ENCODE measurements at places on chromosomes 7 and 10.

DNA sequence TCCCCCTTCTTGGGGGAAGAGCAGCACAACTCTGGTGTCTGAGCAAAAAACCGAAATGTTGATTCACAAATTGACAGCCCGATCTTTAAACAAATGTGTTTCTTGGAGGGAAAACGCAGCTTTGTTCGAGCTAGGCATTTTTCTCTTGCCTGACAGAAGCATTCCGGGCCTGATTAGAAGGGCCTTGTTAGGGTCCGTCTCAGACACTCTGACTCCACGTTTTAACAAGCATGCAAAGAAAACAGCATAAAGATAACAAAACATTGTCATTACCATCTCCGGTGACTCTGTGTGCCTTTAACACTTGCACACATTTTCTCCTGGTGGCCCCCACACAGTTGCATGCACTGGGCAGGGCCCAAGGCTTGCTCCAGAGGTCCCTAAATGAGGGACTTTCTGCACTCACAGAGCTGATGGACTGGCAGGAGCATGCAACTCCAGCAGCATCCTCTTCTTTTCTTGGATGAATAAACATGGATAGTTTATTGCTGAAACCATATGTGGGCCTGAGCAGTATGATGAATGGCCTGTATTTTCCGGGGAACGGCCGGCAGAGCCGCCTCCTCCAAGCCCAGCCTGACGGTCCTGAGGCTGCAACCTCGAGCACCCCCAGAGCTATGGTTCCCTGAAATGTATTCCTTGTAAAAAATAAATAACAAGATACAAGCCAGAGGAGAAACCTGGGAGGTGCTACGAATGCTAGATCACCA lies 50.9 kb downstream of the EBF3 start:
- no peak for DNase-seq

DNA sequence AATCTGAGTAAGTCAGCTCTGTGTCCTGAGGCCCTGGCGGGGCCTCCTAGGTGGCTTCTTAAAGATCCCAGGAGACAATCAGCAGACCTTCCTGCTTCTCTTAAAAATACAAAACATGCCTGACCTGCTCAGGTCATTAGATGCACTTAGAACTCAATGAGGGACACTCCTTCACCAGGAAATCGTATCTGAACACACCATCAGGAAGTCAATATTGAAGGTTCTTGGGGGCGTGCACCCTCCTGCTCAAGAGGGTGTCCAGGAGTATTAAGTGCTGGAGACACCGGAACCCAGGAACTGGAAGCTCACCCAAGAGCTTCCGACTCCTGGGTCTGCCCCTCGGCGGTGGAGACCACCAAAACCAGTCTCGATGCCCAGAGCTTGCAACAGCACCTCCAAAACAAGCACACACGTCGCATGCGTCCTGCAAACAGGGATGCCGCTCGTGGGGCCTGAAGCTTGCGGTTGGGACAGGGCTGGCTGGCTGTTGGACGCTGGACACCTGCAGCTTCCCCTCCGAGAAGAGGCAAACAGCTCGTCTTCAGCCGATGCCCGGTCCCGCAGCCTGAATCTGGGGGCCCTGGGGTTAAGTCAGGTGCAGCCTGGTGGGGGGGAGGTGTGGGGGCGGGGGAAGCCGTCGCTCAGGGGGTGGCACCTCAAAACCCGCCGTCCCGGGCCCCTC lies 803 bp downstream of the RAPGEF5 start:
- DNase-seq = no peak

- DNase-seq = no peak
Measured at GRCh38 chr7:22997871-22998518, 15.9 kb downstream of the HYCC1 start.

DNA sequence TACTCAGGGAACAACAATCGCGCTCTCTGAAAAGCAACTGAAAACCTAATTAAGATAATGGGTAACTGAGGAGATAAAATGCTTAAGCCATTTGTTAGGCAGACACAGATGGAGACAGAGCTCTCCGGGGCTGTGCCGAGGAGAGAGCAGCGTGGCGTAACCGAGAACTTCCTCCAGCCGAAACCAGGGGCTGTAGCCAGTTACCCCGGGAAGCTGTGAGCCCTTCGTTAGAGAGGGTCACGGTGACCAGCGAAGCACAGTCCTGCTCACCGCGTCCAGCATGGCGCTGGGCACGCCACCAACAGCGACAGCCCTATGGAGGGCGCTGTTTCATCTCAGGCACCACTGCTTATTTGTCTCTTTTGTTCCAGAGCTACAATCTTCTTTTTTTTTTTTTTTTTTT lies 16.1 kb downstream of the PAPOLB start:
- DNase-seq = peak; percentile 87

DNA sequence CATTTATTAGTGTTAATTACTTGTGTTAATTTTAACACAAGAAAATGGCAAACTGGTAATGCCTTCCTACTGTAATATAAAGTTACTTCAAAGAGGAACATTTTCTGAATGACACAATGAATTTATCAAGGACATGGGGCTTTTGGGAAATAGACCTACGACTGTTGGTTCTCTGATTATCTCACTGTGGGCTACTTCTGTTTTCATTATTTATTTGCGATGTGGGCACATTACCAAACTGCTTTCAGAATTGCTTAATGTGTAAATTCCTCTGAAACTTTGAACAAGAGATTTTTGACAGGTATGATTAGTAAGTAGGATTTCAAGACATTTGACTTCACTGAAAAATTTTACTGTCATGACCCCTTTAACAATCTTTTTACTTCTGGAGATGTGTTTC lies 535.6 kb downstream of the CNTNAP2 start:
- DNase-seq = no peak

DNA sequence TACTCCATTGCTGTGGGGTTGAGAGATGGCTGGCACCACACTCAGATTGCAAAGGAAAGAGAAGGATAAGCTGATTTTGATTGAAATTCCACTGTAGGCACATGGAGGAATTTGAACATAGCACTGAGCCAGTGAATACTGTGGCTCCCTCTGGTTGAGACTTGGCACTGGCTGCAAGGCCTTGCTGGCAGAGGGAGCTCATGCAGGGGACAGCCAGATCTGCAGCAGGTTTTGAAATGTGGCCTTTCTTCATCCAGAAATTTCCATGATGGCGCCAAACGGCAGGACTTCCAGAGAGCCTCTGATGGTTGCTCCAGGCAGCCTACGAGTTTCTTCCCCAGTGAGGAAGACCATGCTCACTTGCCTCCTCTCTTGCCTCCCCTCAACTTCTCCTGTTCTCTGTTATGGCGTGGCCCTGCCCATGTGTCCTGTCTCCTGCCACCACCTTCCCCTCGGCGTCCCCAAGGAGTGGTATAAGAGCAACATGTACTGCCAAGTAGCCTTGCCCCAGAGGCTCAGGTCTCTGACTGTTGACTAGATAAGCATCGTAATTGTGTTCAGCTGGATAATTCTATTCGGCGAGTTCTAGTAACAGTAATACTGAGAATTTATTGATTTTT lies 265.6 kb downstream of the CCDC3 start:
- no peak for DNase-seq

GRCh38 chr10:89037096-89037495 lies 46.5 kb downstream of the FAS start:
- no peak for DNase-seq

GRCh38 chr7:140564643-140565042 lies 76.0 kb downstream of the DENND2A start:
- DNase-seq = no peak

- no peak for DNase-seq
Measured at GRCh38 chr7:128453836-128454804, 1.6 kb upstream of the HILPDA start.

- DNase-seq = no peak
Measured at GRCh38 chr10:124063750-124064603, 29.4 kb downstream of the CHST15 start.

DNA sequence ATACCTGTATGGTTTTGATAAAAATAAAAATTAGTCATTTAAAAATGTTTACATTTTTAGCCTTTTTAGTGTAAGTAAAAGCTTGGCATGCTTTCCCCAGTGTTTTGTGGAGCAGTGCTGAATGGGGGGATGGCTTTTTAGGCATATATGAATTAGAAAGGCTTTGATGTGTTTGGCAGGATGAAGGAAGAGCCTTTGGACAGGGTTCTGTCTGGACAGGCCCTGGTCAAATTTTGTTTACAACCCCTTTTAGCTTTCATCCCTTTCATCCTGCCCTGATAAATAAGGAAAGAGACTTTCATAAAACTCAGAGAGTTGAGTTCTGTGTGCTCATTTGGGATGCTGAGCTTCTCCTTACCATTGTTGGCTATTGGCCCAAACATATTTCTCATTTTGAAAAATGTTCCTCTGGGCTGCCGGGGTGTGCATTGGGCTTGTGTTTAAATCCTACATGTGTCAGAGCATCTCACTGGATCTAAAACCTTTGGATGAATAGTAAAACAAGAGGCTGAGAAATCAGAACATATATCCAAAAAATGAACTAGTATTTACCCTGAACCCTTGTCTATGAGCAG lies 68.1 kb upstream of the PHYHIPL start:
- no peak for DNase-seq

- DNase-seq = no peak
Measured at GRCh38 chr7:86720306-86720705, 76.6 kb downstream of the GRM3 start.

DNA sequence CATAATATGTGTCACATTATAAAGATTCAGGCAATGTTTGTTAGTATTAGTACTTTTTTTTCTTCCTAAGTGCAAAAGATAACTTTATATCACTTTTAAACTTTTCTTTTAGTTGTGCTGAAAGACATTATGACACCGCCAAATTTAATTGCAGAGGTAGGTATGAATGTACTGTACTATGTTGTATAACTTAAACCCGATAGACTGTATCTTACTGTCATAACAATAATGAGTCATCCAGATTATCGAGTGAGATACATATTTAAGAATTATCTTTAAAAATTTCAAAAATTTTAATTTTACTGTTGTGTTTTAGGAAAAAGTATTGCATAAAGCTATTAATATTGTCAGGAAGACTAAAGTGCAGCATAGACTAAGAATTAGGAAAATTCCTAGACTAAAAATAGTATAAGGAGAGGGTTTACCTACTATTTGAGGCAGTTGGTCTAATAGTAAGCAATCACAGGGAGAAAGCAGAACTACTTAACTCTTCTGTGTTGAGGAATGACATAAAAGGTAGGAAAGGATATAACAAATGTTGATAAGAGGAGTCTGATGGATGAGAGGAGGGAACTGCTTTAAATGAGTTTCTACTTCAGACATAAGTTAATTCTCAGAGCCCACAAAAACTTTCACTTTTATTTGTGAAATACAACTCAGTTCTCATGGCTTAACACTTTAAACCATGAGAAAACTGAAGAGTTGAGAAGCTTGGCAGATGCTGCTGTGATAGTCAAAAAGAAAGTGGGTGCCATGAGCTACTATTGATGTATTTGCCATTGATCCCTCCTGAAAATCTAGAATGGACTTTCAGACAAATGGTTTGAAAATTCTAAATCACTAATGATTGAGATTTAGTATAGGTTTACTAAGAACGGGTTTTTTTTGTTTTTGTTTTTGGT lies 67.8 kb downstream of the PTEN start:
- no peak for DNase-seq

GRCh38 chr10:52004342-52004949 lies 305.1 kb upstream of the CSTF2T start:
- DNase-seq = peak; percentile 42

DNA sequence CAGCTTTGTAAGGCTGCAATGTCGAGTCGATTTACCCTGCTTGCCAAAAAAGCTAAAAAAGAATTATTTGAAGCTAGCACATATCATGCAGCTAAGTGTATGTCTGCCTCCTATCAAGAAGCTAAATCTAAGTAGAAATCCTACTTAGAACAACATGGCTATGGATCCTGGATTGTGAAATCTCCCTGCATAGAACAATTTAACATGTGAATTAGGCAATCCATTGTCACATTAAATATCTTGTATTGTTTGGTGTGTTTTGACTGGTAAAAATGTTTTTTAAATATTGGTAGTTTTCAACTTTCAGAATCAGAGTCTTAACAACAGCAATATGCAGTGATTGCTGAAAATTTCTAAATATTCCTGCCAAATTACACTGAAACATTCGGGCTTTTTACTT lies 73.3 kb downstream of the SKIDA1 start:
- peak; percentile 0 for DNase-seq

DNA sequence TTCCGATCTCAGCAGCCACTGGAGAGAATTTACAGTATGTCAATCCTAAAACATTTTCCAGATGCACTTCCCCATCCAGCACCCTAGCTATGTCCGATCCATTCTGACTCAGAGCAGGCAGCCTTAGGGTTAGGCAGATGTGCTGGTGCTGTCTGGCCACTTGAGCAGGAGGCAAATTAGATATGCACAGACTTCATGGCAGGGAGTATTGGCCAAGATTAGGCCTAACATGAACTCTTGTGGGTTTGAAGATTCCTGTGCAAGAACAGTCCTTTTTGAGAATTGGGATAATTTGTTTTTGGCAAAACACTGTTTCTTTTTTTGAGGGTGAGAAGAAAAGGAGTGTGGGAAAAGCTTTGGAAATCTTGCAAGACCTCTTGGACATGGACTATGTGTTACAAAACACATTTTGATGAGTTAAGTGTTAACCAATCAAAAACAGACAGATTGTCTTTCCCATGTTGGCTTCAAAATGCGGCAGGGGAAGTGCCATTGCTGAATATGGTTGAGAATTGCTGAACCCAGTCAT lies 218.6 kb upstream of the INHBA start:
- no peak for DNase-seq

DNA sequence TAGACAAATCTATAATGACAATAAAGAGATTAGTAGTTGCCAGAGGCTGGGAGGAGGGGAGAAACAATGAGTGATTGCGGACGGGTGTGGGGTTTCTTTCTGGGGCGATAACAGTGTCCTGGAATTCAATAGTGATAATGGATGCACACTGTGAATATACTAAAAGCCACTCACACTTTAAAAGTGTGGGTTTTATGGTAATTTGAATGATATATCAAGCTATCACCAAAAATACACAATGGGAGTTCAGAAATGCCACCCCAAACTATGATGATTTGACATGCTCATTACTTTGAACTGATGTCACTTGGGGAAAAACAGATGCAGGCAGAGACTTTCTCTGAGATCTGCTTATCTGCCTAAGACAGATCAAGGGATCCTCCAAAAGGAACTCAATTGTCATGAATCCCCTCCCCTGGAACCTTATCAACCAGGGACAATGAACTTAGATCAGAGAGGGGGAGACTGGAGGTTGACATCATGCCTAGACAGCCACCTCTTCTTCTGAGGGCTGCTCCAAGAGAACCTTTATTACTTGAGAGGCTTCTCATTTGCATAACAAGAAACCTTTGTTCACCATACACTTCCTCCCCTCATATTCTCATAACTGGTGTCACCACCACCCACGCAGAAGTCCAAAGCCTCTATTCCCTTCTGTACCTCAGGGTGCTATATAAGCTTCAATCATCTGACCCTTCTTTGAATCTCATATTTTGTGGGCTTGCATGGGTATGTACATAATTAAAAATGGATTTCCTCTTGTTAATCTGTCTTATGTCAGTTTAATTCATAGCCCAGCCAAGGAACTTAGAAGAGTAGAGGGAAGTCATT lies 14.8 kb upstream of the ZC3HAV1 start:
- DNase-seq = no peak
